ENCODE measurements at places on chromosomes 6 and 20.

DNA sequence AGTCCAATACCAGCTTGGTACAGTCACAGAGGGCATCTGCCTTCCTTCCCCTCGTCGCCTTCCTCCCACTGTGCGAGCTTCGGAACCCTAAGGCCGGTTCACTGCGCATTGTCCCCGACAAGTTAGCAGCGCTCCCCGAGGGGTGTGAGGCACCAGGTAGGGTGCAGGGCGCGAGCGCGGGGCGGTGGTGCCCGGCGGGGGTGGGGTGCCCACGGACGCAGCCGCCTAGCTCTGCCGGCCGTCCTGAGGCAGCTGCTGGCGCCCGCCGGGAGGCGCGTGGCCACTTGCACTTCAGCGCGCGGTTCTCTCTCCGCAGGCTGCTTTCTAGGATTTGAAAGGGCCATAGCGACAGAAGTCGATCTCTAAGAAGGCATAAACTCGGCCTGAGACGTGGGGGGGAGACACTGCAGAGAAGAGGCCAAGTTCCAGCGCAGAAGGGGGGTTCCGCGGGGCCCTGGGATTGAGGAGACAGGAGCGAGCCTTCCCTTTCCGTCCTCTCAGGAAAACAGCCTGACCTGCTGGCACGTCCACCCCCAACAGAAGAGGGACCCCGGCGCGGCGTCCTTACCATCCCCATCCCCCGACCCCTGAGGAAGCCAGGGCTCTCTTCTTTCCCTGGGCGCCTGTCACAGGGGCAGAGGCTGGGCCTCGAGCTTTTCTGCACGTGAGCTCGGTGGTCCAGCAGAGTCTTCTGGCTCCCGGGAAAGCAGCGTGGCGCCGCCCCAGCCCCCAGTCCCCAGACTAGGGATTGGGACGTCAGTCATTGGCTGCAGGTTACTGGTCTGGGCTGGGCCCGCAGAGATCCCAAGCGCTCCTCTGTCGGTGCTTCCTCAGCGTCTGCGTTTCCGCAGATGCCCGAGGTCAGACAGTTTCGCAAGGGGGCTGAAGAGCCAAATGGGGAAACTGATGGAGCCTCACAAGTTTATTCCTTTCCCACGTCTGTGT lies 15.6 kb upstream of the PRDM13 start:
- no peak overlapping the region for H3K27ac ChIP-seq
- H3K27me3 ChIP-seq, result peaks cover 52% of the 10 kb centered on the region
- no peaks in the 10 kb centered on the region for H3K36me3 ChIP-seq
- no peak for DNase-seq

GRCh38 chr20:18180815-18181214 lies 43.2 kb downstream of the KAT14 start:
- no peaks in the 10 kb centered on the region for H3K27me3 ChIP-seq
- no peaks in the 10 kb centered on the region for H3K4me1 ChIP-seq

DNA sequence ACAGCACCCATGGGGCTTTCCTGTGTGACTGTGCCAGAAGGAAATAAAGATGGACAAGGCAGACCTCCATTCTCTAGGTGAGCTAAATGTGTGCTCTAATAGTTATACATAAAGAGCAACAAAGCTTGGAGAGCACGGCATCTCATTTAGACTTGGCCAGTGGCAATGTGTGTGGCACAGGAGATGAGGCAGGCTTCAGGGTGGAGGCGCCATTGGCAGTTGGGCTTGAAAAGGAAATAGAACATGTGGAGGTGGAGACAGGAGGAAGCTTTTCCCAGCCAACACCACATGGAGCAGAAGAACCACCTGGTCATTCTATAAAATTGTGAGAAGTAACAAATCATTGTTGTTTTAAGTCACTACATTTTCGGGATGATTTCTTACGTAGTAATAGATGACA lies 3.6 kb upstream of the RALY start:
- no peak for DNase-seq
- H3K36me3 ChIP-seq, result no peaks in the 10 kb centered on the region
- H3K27me3 ChIP-seq, result no peaks in the 10 kb centered on the region
- no peak overlapping the region for H3K27ac ChIP-seq

- peak; percentile 53 for DNase-seq
- H3K4me1 ChIP-seq, result no peaks in the 10 kb centered on the region
- H3K27ac ChIP-seq, result no peak overlapping the region
- no peaks in the 10 kb centered on the region for H3K27me3 ChIP-seq
Observed at GRCh38 chr6:126152372-126152745, 166.0 kb downstream of the TRMT11 start.

- peak; percentile 64 for DNase-seq
- H3K4me1 ChIP-seq, result no peaks in the 10 kb centered on the region
- H3K27ac ChIP-seq, result no peak overlapping the region
- H3K4me3 ChIP-seq, result no peak overlapping the region
- H3K27me3 ChIP-seq, result no peaks in the 10 kb centered on the region
Observed at GRCh38 chr6:40164345-40164755, 230.1 kb upstream of the MOCS1 start.

GRCh38 chr6:116246089-116246488 lies 7.8 kb downstream of the TSPYL4 start:
- no peak overlapping the region for H3K4me3 ChIP-seq
- peaks cover 5% of the 10 kb centered on the region for H3K4me1 ChIP-seq
- H3K36me3 ChIP-seq, result no peaks in the 10 kb centered on the region
- H3K27ac ChIP-seq, result no peak overlapping the region

- peak overlapping the region; percentile 95 for H3K4me3 ChIP-seq
- peaks cover 1% of the 10 kb centered on the region for H3K36me3 ChIP-seq
- H3K27me3 ChIP-seq, result peaks cover 11% of the 10 kb centered on the region
- H3K4me1 ChIP-seq, result peaks cover 25% of the 10 kb centered on the region
Observed at GRCh38 chr6:41546866-41547798, 951 bp downstream of the FOXP4 start.

DNA sequence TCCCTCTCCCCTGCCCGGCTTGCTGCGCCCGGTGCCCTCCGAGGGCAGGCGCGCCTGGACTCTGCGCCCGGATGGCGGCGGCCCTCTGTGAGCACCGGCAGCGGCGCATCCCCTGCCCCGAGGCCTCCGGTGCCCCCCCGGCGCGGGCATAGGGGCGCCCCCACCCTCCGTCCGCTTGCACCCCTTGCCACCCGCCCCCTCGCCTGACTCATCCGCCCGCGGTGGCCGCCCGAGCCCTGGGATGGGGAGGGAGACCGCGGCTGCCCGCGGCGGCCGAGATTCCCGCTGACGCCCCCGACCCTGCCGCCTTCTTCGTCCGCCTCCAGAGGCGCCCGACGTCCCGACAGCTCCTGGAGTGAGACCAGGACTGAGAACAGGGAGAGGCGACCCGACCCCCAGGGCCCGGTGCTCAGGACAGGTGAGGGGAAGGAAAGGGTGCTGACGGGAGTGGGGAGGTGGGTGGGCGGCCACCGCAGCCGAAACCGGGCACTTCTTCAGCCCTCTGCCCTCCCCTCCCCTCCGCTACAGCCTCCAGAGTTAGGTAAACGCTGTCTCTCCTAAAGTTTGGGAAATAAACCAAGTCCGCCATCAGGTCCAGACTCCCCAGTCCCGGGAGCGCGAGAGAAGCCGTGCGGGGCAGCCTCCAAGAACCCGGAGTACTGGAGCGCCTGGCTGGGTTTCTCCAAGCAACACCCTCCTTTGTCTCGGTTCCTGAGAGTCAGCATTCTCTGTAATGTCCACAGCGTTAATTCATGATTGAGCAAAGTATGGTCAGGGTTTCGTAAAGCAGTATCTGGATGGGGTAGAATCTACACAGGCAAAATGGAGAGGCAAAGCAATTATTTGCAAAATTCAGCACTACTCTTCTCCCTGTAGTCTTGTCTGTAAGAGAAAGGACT lies 539 bp downstream of the TMEM200A start:
- no peaks in the 10 kb centered on the region for H3K36me3 ChIP-seq
- peak overlapping the region; percentile 70 for H3K4me3 ChIP-seq
- H3K27ac ChIP-seq, result no peak overlapping the region
- DNase-seq, result peak; percentile 79

DNA sequence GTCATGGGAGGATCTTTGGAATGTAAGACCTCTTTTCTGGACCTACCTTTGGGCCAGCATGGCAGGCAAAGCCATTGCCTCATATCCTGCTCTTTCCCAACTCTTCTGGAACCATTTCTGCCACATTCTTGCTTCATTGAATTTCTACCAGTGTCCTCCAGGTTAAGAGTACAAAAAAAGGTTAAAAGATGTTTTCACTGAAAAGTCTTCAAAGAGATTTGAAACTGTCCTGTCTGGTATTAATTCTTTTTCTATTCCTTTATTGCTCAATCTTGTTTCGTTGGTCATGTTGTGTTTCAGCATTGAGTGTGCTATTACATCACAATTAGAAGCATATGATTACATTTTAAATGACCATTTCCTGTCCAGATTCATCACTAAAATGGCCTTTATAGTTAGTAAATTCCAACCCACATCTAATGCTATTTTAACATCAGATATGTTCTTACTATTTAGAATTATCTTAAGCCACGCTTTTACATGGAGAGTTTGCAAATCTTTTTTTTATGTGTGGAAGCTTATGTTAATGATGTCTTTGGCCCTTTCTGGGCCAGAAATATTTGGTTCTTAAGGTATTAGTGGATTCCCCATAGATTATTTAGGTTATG lies 450.9 kb downstream of the GJA1 start:
- H3K27me3 ChIP-seq, result no peaks in the 10 kb centered on the region
- peaks cover 4% of the 10 kb centered on the region for H3K4me1 ChIP-seq
- DNase-seq, result no peak
- no peak overlapping the region for H3K4me3 ChIP-seq

DNA sequence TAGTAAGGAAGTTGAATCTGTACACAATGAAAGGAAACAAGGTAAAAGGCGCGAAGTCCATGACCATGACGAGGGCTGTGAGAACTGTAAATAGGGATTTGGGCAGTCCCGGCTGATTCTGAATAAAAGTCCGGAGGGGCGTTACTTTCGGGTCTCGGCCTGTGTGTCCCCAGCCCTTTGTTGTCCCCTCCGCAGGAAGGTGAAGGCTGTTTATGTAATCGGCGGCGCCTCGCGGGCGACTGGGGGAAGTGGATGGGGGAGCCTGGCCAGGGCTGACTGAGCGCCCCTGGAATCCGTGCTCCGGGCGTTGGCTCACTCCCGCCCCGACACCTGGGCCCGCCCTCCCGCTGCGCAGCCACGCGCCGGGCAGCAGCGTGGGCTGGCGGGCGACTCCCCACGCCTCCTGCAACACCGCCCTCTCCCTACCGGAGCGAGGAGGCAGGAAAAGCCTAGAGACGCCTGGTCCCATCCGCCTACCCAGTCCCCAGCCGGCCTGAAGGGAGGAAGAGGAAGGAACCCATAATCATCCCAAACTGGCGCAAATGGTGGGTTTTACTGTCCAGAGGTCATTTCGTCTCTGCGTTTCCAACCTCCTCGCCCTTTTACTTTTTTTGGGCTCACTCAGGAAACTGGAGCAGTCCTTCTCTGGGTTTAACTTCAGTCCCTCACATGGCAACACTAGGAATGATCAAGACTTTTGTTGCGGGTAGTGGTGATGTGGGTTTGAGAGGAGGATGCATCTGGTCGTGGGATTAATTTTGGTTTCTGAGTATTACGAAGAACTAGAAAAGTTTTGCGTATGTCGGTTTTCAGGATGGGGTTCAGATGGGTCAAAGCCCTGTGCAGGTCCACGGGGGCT lies 12.1 kb downstream of the TRIM31 start:
- H3K27ac ChIP-seq, result no peak overlapping the region
- H3K4me3 ChIP-seq, result no peak overlapping the region
- no peaks in the 10 kb centered on the region for H3K4me1 ChIP-seq
- peaks cover 33% of the 10 kb centered on the region for H3K27me3 ChIP-seq
- no peaks in the 10 kb centered on the region for H3K36me3 ChIP-seq

DNA sequence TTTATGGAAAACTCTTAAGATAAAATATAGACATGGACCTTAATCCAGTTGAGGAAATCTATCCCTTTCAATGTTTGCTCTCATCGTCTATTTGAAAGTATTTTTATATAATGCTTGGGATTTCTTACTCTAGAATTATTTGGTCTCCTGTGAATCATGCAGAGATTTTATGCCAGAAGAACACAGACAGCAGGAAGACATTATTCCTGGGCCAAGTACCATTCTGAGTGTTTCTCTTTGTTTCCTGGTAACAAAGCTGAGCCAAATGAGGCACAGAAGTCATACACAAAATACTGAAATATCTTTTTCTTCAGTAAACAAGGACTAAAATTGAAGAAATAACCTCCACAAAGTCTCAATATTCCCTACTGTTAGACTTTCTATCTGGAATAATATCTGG lies 538.2 kb upstream of the EYS start:
- no peak overlapping the region for H3K4me3 ChIP-seq
- DNase-seq, result no peak
- H3K36me3 ChIP-seq, result no peaks in the 10 kb centered on the region
- H3K27me3 ChIP-seq, result no peaks in the 10 kb centered on the region

GRCh38 chr6:87968435-87969278 lies 79.0 kb upstream of the SPACA1 start:
- peak overlapping the region; percentile 36 for H3K4me3 ChIP-seq
- no peak overlapping the region for H3K27ac ChIP-seq

- no peak overlapping the region for H3K27ac ChIP-seq
- H3K36me3 ChIP-seq, result no peaks in the 10 kb centered on the region
- no peak overlapping the region for H3K4me3 ChIP-seq
- no peaks in the 10 kb centered on the region for H3K27me3 ChIP-seq
Observed at GRCh38 chr20:6388671-6389197, 265.9 kb upstream of the FERMT1 start.

DNA sequence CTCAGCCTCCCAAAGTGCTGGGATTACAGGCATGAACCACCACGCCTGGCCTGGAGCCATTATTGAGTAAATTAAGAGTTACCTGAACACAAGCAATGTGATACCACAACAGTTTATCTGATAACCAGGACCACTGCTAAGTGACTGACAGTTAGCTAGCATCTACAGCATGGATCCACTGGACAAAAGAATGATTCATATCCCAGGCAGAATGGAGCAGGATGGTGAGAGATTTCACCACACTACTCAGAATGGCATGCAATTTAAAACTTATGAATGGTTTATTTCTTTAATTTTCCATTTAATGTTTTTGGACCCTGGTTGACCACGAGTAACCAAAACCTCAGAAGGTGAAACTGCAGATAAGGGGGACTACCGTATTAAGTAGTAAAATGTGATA lies 48.6 kb downstream of the RALGAPA2 start:
- H3K27ac ChIP-seq, result no peak overlapping the region
- DNase-seq, result no peak
- no peaks in the 10 kb centered on the region for H3K27me3 ChIP-seq
- no peaks in the 10 kb centered on the region for H3K36me3 ChIP-seq

- no peak overlapping the region for H3K4me3 ChIP-seq
- H3K36me3 ChIP-seq, result no peaks in the 10 kb centered on the region
- no peaks in the 10 kb centered on the region for H3K4me1 ChIP-seq
- H3K27ac ChIP-seq, result no peak overlapping the region
- no peak for DNase-seq
- no peaks in the 10 kb centered on the region for H3K27me3 ChIP-seq
Observed at GRCh38 chr6:22437665-22438064, 131.7 kb upstream of the HDGFL1 start.

Measured in mesendoderm (in vitro differentiated cells).